Smooth muscle cell of the coronary artery (primary cell): ENCODE measurements at places on chromosomes 6 and 20. TPM values are rescaled to one million over a fixed set of nuclear protein-coding genes. Genes with fewer than 3 reads are reported as not detected.

PCNA gene
- total RNA-seq: 89.8 and 106 TPM in 2 replicates

PRL gene
- not detected in 2 replicates for total RNA-seq

COL21A1 gene
- 0.53 and 29.5 TPM in 2 replicates for total RNA-seq

MTFR2 gene
- total RNA-seq: 0.23 and 1.1 TPM in 2 replicates

CLVS2 gene
- total RNA-seq: not detected in 2 replicates

BEND3 gene
- total RNA-seq: 0.70 and 1.4 TPM in 2 replicates
